ENCODE measurements at places on chromosomes 16 and 17. TPM values are rescaled to one million over a fixed set of nuclear protein-coding genes. Genes with fewer than 3 reads are reported as not detected.

SLC26A11 gene
- polyA plus RNA-seq, result 0.14 TPM

WNT9B gene
- not detected for polyA plus RNA-seq

CBFA2T3 gene
- 0.07 TPM for polyA plus RNA-seq

PRSS33 gene
- polyA plus RNA-seq, result not detected

INCA1 gene
- polyA plus RNA-seq, result 2.5 TPM

PITPNC1 gene
- polyA plus RNA-seq, result 4.8 TPM

CCL16 gene
- polyA plus RNA-seq, result not detected

Data from Purkinje cell (primary cell).